ENCODE measurements at places on chromosomes 5 and 9.

- DNase-seq = no peak
Measured at GRCh38 chr9:127814619-127815511, 12.2 kb downstream of the FPGS start.

DNA sequence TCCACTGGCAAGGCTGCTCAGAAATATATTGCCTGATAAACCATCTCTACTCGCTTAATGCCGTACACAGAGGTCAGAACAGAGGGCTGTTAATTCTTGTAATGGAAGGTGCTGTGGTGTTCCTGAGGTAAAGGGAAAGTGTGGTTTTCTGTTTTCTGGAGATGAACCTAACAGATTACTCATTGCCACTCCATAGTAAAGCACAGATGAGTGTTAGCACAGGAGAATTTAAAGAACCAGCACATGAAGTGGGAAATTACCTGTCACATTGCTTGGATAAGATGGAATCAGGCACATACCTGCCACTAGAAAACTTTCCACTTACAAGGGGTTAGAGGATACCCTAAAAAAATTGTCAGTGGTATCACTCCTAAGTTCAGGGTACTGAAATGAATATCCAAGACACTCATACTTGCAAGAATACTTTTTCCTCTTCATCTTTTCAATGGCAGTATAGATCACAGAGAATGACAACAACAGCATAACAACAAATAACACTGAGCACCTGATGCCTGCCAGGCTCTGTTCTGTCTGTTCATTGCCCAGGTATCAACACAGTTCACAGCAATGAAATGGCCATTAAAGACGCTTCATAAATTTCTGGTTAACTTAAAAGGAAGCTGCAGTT is 152.9 kb upstream of the GNA14 start:
- no peak for DNase-seq

- DNase-seq = no peak
Measured at GRCh38 chr5:172162323-172162986, 25.6 kb downstream of the STK10 start.

DNA sequence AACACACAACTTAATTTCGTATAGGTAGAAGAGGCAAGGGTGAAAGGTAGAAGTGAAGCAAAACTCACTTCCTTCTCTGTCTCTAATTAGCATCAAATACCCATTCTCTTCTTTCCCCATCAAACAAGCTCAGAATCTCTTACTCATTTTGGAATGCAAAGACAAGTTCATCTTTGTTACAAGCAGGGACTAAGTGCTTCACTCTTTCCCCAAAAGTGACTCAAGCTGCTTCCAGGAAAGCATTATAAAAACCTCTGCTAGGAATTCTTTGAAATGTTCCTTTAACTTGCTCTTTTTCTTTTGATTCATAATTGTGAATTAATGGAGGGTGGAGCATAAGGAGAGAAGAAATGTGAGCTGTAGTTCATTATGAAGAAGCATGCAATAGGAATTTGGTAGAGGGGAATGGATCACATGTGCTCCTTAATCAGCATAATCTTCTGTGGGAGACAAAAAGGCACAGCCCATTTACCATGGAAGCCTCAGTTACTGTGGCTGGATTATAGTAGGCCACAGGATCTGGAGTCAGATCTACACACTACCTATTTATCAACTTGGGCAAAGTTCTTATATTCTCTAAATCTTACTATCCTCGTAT is 109.5 kb upstream of the DPYSL3 start:
- DNase-seq = no peak

DNA sequence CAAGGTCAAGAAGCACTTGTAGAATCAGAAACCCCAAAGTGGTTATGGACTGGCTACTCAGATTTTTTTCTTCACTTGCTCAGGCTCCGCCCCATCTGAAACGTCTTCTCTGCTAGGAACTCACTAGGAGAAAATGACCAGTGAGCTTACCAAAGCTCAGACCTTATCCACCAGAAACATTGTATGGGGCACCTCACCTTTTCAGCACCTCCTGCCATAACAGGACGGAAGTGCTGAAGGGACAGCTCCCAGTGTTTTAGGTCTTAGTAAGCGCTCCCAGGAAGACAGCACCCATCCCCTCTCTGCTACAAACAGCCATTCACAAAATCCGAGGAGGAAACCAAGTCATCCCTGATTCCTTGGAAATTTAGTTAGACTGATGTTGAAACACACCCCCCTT is 1.2 kb upstream of the GABRA1 start:
- no peak for DNase-seq

DNA sequence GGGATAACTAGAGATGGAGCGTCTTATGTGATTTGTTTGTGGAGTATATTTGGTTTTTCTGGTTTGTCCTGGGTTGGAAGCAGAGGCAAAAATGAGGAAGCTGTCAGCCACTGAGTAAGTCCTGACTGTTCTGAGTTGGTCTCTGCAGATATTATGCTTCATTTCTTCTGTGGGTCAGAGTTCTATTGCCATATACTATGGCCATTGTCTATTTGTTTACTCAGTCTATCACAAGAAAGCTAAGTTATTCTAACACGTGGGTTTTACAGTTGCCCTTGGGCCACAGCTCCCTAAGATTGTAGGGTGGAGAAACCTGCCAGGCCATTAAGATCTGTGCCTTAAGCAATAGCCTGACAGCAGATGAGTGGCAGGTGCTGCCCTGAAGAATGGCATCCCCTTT is 3.0 kb upstream of the CTSV start:
- DNase-seq = no peak

DNA sequence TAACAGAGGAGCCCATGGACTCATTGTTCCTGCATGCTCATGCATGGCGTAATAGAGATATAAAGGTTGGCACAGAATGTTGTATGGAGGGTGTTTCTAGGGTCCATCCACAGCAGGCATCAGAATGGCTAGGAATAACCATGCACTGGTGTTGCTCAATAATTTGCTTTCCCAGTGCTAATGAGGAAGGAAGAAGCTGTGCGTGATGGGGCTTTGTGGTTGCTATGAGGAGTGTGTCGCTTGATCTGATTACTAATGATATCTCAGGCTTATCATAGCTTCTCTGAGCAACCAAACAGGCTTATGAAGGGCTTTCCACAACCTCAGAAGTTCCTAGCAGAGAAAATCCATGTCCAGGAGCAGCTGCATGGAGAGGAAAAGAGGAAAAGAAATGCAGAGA is 151.3 kb upstream of the TRPC7 start:
- DNase-seq = no peak

DNA sequence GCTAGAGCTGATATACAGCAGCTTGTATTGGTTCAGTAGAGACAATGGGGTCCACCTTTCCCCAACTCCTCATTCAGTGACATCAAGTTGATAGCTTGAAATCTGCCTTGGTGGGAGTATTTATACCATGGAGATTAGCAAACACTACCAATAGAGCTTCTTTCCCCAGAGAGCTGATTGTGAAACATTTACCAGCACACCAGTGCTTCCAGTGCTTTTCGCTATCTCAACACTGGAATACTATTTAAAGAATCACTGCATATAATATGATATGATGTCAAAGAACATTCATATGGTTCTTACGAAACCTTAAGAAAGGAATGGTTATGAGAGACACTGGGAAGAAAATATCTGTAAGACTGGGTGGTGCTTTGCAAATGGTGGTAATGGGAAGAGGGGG is 21.8 kb upstream of the RNF145 start:
- no peak for DNase-seq

GRCh38 chr9:129567842-129568559 is 52.9 kb downstream of the C9orf50 start:
- DNase-seq = peak; percentile 76

GRCh38 chr9:138024831-138025291 is 147.3 kb downstream of the CACNA1B start:
- no peak for DNase-seq

GRCh38 chr9:2966565-2967300 is 122.8 kb upstream of the PUM3 start:
- DNase-seq = no peak

GRCh38 chr9:134913041-134913712 is 4.5 kb downstream of the FCN1 start:
- DNase-seq = no peak

GRCh38 chr5:3033033-3033755 is 281.7 kb upstream of the IRX2 start:
- no peak for DNase-seq

GRCh38 chr5:104965006-104965405 is 1402.4 kb upstream of the NUDT12 start:
- no peak for DNase-seq

DNA sequence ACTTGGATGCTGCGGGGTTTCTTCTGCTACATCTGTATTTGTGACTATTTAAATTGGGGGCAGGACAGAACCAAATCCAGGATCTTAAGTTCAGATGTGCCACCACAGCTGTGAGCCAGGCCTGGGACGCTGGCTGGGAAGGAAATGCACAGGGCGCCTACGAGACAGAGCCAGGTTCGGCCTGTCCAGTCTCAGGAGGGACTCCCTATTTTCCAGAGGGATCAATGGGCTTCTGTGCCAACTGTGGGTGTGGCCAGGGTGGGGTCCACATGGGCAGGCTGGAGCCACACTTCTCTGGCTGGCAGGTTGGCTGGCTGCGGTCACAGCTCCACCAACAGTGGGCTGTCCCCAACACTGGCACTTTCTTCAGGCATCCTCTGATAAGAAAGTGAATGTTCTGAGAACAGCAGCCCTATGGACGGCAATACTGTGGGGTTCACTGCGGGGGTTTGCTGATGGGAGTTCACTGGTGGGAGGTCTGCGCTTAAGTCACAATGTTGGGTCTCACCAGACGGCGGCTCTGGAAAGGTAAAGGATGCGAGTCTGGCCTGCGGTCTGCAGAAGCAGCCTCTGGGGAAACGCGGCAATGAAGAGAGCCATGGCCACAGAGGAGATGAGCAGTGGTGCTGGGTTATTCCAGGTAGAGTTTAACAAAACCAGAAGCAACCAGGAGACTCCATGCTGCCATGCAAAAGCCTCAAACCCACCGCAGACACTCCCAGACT is 78.1 kb downstream of the DAP start:
- no peak for DNase-seq

DNA sequence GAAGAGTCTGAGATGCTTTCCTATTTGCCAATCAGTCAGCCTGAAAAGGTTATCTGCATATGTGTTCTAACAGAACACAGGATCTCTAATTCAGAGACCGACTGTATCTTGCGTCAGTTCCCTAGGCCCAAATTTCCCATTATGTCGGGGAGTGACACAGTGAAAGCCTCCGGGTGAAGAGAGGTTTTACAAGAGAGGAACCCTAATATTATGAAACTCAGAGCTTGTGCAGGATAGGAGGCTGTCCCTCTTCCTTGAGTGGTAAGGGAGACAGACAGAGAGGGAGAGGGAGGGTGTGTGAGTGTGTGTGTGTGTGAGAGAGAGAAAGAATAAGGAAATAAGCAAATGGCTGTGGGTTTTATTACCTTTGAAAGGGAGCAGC is 1.9 kb downstream of the CD14 start:
- DNase-seq = no peak

- no peak for DNase-seq
Measured at GRCh38 chr5:17415321-17415758, 82.7 kb upstream of the TAF11L2 start.

DNA sequence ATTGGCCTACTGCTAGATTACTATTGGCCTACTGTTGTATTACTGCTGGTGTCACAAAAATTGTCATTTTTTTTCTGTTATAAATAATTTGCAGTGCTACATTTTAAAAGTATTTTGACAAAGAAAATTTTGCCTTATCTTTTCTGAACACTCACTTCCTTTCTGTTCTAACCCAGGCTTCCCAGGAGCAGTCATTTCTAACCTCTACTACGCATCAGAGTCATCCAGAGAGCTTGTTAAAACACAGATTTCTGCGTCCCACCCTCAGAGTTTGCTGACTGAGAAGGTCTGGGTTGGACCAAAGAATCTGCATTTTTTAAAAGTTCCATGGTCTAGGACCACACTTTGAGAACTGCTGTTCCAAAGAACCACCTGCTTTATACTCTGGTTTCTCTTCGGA is 306.1 kb downstream of the GLIS3 start:
- no peak for DNase-seq

GRCh38 chr5:138583984-138584637 is 8.9 kb upstream of the HSPA9 start:
- no peak for DNase-seq

DNA sequence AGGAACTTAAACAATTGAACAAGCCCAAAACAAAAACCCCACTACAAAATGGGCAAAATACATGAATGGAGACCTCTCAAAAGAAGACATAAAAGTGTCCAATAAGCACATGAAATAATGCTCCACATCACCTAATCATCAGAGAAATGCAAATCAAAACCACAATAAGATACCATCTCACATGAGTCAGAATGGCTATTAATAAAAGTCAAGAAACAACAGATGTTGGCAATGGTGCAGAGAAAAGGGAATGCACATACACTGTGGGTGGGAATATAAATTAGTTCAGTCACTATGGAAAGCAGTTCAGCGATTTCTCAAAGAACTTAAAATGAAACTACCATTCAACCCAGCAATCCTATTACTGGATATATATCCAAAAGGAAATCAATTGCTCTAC is 337.4 kb upstream of the GRIA1 start:
- no peak for DNase-seq

GRCh38 chr5:9564752-9565151 is 18.9 kb upstream of the SEMA5A start:
- no peak for DNase-seq

- no peak for DNase-seq
Measured at GRCh38 chr5:139474890-139475791, 4.3 kb downstream of the SMIM33 start.

GRCh38 chr9:95057101-95057500 is 260.4 kb downstream of the FANCC start:
- no peak for DNase-seq

DNA sequence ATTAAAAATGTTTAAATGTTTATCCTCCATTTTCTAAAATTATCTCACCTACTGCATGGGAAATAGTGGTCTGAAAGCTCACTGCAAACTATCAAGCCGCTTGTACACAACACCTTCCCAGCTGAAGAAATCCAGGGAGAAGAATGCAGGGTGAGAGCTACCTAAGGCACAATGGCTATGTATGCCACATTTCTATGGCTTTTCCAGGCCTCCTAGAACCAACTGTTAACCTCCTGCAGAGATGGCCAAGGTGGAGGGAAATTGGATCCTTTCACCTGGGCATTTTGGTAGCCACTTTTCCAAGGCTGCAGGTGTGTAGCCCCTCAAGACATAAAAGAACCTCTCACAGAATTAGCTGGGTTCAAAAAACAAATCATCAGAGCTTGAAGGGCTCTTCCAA is 286.4 kb downstream of the EBF1 start:
- no peak for DNase-seq

DNA sequence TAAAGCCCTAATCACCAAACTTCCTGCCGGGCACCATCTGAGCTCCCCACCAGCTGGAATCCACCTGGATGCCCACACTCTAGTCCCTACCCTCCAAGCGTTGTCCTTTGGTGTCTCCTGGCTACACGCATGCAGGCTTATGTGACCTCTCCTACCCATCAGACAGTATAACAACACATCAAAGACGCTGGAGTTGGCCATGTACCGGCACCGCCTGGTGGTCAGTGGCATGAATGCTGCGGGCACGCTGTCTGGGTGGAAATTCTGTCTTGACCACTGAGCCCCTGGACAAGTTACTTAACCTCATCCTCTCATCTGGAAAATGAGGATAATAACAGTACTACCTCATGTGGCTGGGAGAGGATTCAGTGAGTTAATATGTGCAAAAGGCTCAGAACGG is 23.4 kb upstream of the CORO2A start:
- DNase-seq = no peak

- no peak for DNase-seq
Measured at GRCh38 chr5:90193185-90193822, 216.3 kb downstream of the CETN3 start.

All from coronary artery (tissue), 2 donors.